ENCODE measurements at places on chromosomes 2 and 18.

DNA sequence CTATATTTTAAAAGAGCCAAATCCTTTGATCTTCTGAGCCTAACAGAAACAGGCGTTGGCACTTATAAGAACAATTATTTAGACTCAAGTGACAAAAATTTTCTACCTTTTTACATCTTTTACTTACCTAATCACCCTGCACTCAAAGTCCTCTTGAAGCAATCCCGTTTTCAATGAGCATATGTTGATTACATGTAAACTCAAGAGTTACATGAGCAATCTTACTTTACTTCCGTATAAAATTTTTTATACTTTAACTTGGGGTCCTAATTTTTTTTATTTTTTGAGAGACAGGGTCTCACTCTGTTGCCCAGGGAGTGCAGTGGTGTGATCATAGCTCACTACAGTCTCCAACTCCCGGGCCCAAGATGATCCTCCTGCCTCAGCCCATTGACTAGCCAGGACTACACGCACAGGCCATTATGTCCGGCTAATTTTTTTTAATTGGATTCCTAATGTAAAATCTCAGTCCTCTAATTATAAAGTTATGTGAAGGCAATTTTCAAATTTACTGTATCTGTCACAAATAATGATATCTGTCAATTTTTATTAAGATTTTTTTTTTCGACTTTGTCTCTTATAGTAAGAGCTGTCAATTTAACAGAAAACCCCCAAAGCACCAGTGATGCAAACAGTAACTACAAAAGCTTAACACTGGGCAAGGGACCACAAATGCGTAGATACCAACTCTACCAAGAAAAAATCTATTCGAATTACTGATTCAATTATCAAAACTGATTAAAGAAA, 19.1 kb upstream of the STPG4 start:
- DNase-seq, result no peak

DNA sequence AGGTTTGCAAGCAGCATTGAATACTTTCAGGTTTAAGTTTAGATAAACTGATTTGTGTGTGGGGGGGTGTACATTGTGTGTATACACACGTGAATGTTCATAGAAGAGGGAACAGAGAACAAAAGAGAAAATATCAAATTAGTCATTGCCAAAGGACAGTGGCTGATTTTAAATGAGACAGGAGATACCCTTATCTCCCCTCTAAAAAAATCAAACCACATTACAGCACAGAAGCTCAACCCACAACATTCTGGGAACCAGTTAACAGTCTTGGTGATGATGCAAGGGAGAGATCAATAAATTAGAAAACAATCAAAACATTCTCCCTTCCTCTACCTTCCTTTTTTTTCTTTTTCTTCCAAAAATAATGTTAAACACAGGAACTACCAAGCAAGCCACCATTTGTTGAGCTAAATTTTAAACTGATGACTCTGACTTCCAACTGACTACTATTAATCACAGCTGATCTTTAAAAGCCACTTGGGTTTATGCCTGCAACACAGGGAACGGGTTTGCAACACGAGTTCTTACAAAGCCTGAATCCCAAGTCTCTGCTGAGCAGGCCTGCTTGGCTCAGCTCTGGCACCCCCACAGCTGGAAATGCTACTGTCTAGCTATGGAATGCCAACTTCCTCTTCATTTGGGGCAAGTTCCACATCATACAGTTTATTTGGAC, 119.2 kb upstream of the ACVR1C start:
- peak; percentile 78 for DNase-seq

DNA sequence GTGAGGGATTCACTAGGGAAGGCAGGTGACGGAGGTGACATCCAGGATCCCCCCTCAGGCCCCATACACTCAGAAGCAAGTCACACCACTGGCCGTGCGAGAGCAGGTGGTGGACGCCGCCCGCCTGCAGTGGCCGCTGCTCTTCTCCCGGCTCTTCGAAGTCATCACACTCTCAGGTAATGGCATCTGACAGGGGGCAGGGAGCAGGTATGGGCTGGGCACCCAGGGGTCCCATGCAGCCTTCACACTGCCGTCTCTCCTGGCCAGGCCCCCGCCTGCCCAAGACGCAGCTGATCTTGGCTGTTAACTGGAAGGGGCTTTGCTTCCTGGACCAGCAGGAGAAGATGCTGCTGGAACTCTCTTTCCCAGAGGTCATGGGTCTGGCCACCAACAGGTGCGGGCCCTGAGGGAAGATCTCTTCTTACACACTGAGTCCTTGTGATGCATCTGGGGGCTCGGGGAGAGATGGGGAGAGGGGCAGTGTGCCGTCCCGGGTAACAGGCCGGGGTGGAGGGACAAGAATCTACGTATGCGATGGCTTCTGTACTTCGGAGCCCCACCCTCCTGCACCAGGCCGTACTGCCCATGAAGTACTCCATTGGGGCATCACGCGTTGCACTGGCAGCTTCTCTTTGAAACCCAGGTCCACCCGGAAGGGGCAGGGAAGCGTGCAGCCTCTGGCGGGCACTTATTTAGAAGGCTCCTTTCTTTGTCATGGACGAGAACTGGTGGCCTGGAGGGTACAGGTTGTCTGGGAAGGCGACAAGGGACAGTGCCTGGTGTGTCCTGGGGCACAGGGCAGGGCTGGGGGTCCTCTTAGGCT, 18.8 kb upstream of the GPR17 start:
- no peak for DNase-seq

GRCh38 chr2:118855451-118856279, 8.2 kb upstream of the EN1 start:
- peak; percentile 53 for DNase-seq

DNA sequence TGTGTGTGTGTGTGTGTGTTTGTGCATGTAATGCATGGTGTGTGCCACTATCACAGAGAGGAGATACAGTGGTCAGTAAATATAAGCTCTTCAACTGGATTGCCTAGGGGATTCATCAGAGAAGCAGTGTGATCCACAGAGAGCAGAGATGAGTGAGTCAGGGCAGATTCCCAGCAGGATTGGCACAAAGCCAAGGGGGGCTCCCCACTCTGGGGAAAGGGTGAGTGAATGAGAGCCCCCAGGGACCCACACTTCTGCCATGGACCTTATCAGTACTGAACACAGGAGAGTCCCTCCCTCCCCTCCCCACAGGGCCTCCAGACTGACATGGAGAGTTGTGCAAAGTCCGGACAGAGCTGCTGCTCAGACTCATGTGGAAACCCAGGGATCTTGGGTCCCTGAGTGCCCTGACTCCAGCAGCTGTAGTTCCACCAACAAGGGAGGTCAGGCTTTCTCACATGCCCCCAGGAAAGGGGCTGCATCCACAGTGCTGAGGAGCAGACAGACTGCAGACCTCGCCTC, 748.8 kb downstream of the NR4A2 start:
- no peak for DNase-seq

DNA sequence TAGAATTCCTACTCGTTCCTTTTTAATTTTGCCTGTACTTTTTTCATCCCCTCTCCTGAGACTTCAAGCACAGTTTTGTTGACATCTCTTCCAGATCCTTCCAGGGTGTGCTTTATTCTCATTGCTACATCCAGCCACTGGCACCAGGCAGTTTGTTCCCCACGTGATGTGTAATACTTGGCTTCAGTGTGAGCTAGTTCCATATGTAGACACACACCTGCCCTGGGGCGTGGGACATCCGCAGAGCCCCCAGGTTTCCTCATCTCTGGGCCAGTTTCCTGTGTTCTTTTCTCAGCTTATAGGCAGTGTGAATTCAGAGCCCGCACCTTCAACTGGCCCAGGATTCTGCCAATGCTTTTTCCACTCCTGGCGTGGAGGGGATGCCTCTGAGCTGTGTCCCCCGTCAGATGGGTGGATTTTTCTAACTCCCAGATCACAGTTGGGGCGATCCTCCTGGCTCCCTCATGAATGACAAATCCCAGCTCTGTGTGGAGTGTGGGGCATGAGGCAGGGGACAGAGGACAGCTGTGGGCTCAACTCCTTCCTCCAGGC, 46.6 kb downstream of the DIPK1C start:
- no peak for DNase-seq

GRCh38 chr2:71889759-71890684, 257.6 kb downstream of the CYP26B1 start:
- DNase-seq, result peak; percentile 77

- no peak for DNase-seq
These were observed 127.1 kb upstream of the LYPD1 start for GRCh38 chr2:132797071-132797470.

- no peak for DNase-seq
These were observed 86.7 kb downstream of the NRP2 start for GRCh38 chr2:205768815-205769494.

DNA sequence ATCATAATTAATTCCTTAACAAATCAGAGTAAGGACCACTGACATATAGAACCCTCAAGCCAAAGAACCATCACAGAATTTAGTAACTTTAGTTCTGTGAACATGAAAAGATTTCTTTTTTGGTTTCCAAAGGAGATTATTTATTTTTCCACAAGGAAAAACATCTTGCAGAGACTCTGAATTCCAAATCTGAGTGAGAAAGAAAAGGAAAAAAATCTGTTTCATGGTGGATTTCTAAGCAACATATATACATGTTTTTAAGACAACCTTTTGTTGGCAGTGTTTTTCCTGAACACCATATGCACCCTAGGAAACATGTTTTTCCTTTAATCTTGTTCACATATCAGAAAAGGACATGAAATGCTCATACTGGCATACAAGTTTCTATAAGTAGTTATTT, 149.8 kb downstream of the AGPS start:
- DNase-seq, result no peak

GRCh38 chr2:65530547-65531320, 98.3 kb upstream of the SPRED2 start:
- DNase-seq, result peak; percentile 79

GRCh38 chr18:63427558-63427957, 5.3 kb upstream of the VPS4B start:
- DNase-seq, result no peak

GRCh38 chr18:70296289-70296688, 7.4 kb downstream of the SOCS6 start:
- no peak for DNase-seq

- no peak for DNase-seq
These were observed 208.2 kb downstream of the UBE2E3 start for GRCh38 chr2:181188605-181189004.

GRCh38 chr2:29469516-29469915, 354.3 kb downstream of the CLIP4 start:
- no peak for DNase-seq

GRCh38 chr2:182666674-182667314, 49.3 kb upstream of the DNAJC10 start:
- DNase-seq, result peak; percentile 39

DNA sequence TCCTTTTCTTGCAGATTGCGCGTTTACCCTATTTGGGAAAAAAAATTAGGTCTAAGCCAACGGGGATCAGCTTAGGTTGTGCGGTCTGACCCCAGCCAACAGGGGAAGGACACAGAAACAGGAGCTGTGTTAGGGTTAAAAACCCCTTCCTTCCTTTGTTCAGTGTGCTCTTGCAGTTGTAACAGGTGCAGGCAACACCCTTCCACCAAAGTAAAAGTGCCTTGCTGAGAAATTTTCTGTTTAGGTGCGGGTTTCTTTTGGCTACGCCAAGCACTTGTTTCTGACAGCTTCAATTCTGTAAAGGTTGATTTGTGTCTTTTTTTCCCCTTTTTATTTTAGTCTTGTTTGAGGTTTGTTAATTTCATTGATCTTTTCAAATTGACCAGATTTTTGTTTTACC, 92.5 kb downstream of the PTPN4 start:
- no peak for DNase-seq

DNA sequence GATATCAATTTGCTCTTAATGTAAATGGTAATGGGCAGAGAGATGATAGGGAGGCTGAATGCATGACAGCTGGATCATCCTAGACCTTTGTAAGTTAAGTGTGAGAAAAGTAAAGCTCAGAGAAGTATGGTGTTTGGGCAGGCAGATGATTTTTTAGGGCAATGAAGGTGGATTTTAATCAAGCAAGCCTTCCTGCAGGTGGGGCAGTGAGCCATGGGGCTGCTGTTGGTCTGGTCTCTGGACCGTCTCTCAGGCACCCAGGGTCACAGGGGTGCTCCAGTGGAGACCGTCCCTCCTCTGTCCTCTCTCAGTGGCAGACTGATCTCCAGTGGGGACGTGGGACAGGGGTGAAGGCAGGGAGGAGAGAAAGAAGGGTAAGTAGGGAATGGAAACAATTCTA, 69.8 kb upstream of the STK17B start:
- no peak for DNase-seq

- DNase-seq, result no peak
These were observed 29.5 kb upstream of the SEMA4C start for GRCh38 chr2:96899413-96899741.

- no peak for DNase-seq
These were observed 155.9 kb downstream of the FMNL2 start for GRCh38 chr2:152490686-152491455.

- no peak for DNase-seq
These were observed 63.6 kb downstream of the MARCO start for GRCh38 chr2:119005555-119005954.

DNA sequence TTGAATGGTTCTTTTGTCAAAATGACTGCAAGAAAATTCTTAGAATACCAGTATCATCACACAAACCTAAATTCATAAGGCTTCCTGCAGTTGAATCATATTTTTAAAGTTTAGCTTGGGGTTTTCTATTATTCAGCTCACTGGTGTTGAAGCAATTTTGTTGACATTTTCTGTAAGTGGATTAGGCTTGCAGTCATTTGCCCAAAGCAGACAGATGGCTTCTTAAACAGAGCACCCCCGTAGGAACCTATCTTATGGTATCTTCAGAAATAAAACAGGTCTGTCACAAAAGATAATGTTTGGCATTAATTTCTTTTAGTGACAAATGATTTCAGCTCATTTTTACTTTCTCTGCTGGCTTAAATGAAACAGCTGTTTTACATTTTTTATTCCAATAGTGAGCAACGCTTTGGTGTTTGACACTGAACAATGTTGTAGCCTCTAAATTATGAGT, 331.1 kb downstream of the PLCL1 start:
- no peak for DNase-seq

- no peak for DNase-seq
These were observed 396.9 kb upstream of the NXPH2 start for GRCh38 chr2:139177041-139177440.

DNA sequence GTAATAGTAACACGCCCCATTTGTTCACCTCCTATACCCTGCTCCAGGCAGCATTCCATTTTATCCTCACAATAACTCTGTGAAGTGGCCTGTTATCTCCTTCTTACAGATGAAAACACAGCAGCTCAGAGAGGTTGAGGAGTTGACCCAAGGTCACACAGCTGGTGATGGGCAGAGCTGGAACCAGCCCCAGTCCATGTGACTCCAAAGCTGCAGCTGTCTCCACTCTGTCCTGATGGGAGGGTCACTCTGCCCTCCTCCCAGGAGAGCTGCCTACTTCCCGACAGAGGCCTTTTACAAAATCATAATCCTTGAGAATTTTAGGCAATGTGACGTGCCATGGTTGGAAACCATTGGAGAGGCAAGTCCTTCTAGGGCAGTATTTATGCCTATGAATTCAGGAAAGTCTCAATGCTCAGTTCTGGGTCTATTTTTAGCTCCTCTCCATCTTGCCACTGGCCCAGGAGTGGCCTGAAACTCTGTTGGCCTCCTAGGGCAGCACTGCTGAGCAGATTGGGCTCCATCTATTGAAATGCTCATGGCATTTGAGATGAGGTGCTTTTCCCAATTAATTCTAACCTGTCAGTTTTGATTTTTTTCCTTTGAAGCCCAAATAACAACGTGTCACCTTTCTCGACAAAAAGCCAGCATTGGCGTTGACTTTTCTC, 162.0 kb upstream of the MSH6 start:
- DNase-seq, result no peak

- DNase-seq, result no peak
These were observed 49.1 kb downstream of the EML6 start for GRCh38 chr2:54772531-54772930.

- no peak for DNase-seq
These were observed 9.2 kb downstream of the ACOXL start for GRCh38 chr2:110741491-110741980.
